ENCODE measurements at places on chromosomes 7 and 10.
A peak's percentile ranks its signal among the peaks of the same experiment; 100 is the strongest.

DNA sequence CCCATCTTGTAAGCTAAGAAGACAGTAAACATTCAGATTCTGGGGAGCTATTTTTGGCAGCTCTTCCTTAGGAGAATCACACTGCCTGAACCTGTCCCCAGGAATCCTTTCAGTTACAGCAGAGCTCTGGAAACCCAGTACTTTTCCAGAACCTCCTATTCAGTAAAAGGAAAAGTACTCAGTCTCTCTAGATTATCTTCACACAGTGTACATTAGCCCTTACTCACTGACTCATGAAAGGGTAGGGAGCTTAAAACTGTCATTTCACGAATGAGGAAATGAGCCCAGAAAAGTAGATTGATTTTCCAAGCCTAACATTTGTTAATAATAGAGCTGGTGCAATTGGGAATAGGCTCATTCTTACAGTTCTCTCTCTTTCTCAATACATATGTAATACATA is 3.9 kb upstream of the CNNM1 start:
- DNase-seq = no peak

GRCh38 chr10:70234668-70235447 is 1.6 kb upstream of the PPA1 start:
- DNase-seq = no peak

DNA sequence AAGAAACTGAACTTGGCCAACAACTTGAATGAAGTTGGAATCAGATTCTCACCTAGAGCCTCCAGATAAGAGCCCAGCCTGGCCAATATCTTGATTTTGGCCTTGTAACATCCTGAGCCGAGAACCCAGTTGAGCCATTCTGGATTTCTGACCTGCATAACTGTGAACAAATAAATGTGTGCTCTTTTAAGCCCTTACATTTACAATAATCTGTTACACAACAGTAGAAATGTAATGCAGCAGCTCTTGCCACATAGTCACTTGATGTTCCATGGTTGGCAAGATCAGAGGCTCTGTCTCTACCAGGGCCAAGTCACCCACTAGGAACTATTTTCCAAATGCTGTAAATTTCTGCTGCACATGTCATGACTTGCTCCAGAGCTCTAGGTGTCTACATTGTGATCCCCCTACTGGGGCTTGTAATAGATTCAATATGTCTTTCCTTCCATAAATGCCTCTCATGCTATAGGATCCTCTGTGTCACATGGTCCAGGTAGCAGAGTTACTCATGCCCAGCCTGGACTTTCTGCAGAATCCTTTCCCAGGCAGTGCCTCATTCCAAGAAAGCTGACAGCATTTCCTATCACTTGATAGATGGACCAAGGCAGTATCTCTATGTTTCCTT is 11.4 kb upstream of the RBM20 start:
- DNase-seq = no peak

DNA sequence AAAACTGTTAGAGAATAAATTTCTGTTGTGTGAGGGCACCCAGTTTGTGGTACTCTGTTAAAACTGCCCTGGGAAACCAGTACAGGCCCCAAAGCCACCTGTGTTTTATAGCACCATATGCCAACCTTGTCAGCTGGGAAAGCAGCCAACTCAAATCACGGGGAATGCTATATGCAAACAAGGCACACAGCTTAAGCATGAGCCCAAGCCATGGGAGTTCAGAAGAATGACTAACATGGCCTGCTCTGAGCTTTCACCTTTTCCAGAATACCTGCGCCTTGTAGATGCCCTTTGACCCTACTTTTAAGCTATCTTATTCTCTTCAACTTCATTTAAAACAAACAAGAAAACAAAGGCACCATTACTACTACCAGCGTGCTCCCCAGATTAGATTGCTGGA is 5.5 kb upstream of the SLC25A13 start:
- no peak for DNase-seq

- DNase-seq = no peak
These were observed 322.8 kb upstream of the ANKRD30A start for GRCh38 chr10:36802490-36803153.

- DNase-seq = no peak
These were observed 119.1 kb downstream of the TFEC start for GRCh38 chr7:115911465-115911864.

DNA sequence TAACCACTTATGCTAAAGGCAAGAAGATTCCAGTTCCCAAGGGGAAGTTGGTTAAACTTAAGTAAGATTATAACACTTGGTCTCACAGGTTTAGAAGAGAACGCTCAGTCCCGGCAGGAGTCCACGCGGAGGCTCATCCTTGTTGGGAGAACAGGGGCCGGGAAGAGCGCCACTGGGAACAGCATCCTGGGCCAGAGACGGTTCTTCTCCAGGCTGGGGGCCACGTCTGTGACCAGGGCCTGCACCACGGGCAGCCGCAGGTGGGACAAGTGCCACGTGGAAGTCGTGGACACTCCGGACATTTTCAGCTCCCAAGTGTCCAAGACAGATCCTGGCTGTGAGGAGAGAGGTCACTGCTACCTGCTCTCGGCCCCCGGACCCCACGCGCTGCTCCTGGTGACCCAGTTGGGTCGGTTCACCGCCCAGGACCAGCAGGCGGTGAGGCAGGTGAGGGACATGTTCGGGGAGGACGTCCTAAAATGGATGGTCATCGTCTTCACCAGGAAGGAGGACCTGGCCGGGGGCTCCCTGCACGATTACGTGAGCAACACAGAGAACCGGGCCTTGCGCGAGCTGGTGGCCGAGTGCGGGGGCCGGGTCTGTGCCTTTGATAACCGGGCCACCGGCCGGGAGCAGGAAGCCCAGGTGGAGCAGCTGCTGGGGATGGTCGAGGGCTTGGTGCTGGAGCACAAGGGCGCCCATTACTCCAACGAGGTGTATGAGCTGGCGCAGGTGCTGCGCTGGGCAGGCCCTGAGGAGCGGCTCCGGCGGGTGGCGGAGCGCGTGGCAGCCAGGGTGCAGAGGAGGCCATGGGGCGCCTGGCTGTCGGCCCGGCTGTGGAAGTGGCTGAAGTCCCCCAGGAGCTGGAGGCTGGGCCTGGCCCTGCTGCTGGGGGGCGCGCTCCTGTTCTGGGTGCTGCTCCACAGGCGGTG is 3.8 kb downstream of the GIMAP1 start:
- no peak for DNase-seq

GRCh38 chr10:128775743-128776142 is 649.5 kb upstream of the MKI67 start:
- DNase-seq = no peak

- no peak for DNase-seq
These were observed 554.2 kb downstream of the DNAJB6 start for GRCh38 chr7:157890921-157891401.

GRCh38 chr10:47165711-47166404 is 134.1 kb upstream of the GDF10 start:
- DNase-seq = peak; percentile 4

DNA sequence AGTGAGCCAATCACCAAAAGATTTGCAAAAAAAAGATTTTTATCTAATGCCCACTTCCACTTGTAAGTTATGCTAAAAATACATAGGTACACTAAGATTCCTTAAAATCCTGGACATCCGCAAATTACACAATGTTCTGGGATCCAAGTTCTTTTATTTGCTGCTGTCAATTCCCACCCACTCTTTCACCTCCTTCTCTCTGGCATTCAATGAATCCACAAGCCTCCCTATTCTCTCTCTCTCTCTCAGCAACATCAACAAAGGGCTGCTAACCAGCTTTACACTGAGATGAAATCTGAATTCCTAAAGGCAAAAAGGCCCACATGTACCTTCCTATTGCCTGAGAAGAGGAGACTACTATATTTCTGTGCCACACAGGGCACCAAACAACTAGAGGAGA is 99.9 kb downstream of the ARMH3 start:
- no peak for DNase-seq

- DNase-seq = no peak
These were observed 298.6 kb upstream of the AKR1E2 start for GRCh38 chr10:4527281-4527970.

DNA sequence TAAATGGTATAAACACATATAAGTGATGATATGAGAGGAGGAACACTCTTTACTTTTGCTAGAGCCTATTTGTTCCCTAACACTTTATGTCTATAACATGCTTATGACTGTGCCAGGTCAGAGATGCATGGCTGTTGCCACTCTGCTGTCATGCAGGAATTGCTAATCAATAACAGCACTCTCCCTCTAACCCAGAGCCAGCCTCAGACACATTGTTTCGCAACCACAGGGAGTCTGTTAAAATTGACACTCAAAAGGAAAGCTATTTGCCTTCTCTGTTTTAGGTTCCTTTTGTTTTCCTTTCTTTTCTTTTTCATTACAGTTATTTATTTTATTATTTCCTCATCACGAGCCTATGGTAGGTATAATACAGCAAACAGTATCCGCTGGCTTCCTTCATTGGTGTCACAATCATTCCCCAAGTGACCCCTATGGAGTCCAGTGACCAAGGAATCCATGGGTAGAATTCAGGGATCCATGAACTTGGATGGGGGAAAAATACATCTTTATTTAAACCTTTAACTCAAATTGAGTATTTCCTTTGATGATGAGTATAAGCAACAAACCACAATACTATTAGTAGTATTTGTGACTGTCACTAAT is 6.8 kb downstream of the PON2 start:
- no peak for DNase-seq

DNA sequence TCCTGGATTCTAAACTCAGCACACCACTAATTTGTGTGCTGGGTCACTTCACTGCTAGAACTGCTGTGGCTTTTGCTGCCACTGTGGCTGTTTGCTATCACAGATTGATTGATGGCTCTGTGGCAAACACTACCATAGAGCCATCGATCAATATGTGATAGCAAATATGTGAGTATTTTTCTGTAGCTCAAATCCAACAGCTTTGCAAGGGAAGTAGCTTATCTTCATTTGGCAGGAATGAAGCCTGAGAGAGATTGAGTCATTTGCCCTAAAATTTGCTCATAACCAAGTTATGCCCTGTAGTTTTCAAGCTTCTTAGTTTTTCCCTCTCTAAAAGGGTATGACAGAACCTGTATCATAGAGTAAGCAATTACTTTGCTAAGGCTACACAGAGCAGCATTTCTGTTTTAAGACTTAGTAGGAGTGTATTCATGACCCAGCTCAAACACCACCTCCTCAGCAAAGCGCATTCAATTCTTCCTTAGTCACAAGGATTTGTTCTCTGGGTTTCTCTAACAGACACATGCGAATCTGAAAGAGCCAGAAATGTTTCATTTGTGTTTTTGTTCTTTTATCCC is 43.1 kb downstream of the MINPP1 start:
- DNase-seq = no peak

GRCh38 chr7:156192921-156193320 is 380.7 kb upstream of the SHH start:
- no peak for DNase-seq

DNA sequence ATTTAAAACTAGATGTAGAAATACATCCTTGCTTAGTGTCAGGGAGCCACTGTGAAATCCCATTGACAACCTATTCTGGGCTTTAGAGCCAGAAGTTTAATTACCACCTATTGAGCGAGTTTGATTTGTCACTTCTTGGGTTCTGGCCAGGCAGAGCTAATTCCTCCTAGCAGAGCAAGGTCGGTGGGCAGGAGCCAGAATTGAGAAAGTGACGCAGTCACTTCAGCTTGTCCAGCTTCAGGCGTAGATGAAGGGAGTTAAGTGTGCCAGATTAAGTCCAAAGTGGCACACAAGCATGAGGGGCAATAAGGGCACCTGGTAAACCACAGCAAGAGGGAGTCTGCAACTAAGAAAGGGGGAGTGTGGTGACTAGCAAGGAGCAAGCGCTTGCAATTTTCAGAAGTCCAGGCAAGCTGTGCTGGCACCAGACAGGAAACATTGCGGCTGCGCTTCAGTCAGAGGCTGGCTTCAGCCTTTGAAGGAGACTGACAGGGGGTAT is 119.4 kb downstream of the ST7 start:
- no peak for DNase-seq

- no peak for DNase-seq
These were observed at the start of gene PGAM2 for GRCh38 chr7:44065431-44066110. TSS of gene PGAM2 (minus strand) at chr7:44065567. CDS start at chr7:44065529, 38 bp downstream.

DNA sequence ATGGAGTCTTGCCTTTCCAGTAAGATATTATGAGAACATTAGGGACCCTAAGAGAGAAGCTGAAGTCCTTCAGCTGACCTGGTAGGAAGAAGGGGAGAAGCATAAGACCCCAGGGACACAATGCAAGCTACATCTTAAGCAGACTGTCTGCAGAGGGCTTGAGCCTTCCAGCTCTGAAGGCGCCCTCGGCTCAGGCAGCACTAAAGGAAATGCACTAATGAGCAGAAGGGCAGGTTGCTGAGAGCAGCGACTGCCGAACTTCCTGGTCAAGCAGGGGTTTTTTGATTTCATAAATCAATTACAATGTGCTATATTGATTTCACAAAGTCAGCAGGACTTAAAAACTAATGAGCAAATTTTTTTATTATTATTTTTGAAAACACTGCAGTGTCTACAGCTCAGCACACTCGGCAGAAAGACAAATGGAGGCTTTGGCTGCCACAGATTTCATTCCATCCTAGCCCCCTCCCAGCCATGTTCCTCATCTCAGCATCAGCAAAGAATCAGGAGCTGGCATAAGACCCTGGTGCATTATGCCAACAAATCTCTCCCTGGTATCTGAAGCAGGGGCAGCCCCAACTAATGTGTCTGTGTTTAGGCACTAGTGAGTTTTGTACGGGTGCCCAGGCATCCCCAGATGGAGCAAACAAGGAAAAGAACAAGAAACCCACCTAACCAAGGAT is 57.1 kb downstream of the LRRTM3 start:
- no peak for DNase-seq

DNA sequence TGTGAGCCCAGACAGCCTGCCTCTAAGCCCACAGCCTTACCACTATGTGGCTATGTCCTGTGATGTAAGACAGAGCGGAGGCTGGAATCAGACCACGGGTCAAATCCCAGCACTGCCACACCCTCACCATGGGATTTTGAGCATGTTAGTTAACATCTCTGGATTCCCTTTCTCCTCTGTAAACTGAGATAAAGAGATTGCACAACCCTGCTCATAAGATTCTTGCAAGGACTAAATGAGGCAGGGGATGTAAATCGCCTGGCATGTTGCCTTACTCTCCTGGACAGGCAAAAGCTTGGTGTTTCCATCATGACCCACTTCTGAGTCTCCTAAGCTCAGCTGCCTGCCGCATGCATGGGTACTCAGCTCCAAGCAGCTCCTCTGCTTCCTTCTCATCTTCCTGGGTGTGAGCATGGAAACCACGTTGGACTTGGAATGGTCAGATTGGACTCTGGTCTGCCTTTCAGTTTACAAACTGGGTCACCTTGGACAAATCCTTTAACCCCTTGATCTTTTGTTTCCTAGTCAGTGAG is 41.3 kb upstream of the MTURN start:
- no peak for DNase-seq

DNA sequence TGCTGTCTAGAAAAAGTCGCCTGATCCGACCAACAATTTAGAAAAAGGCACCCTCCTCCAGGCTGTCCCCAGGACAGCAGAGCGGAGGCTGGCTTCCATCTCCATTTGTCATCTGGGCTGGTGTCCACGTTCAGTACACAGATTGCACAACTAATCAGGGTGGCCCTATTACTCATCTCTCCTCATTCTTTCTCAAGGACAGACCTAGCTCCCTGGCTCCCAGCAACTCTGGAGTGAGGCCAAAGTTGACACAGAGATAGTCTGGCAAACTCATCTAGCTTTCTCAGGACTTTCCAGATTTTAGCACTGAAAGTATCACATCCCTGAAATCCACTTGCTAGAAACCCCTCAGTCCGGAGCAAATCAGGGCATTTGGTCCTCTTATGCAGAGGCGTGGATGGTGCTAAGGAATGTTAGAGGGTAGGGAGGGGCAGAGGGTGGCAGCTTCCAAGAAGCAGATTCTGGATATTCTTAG is 75.1 kb downstream of the DNAH11 start:
- no peak for DNase-seq

- no peak for DNase-seq
These were observed 95.4 kb upstream of the PRR15 start for GRCh38 chr7:29468196-29468595.

- DNase-seq = no peak
These were observed 48.8 kb downstream of the ADCYAP1R1 start for GRCh38 chr7:31100871-31101270.

Data from stimulated activated CD8-positive, alpha-beta memory T cell treated with anti-CD3 and anti-CD28 coated beads, Interleukin-7, amount 100 ng/mL, for 1 hour (primary cell).